ENCODE measurements at places on chromosomes 11 and 22. TPM values are rescaled to one million over a fixed set of nuclear protein-coding genes. Genes with fewer than 3 reads are reported as not detected.

NNMT gene
- not detected for total RNA-seq

- DNase-seq: no peak
Measured at GRCh38 chr11:34072041-34072440, 20.5 kb downstream of the CAPRIN1 start.

DNA sequence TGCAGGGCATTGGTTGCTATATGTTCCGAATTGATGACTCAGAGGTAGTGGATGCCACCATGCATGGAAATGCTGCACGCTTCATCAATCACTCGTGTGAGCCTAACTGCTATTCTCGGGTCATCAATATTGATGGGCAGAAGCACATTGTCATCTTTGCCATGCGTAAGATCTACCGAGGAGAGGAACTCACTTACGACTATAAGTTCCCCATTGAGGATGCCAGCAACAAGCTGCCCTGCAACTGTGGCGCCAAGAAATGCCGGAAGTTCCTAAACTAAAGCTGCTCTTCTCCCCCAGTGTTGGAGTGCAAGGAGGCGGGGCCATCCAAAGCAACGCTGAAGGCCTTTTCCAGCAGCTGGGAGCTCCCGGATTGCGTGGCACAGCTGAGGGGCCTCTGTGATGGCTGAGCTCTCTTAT is 5.4 kb upstream of the TTC36 start:
- no peak for DNase-seq

MB gene
- total RNA-seq: not detected

CLDN25 gene
- not detected for total RNA-seq

SLC22A9 gene
- not detected for total RNA-seq

GRCh38 chr11:88281317-88281712 is 56.2 kb downstream of the CTSC start:
- no peak for DNase-seq

ROBO4 gene
- not detected for total RNA-seq

MRE11 gene
- 38.5 TPM for total RNA-seq

KRTAP5-10 gene
- total RNA-seq: not detected

MMP8 gene
- not detected for total RNA-seq

DNA sequence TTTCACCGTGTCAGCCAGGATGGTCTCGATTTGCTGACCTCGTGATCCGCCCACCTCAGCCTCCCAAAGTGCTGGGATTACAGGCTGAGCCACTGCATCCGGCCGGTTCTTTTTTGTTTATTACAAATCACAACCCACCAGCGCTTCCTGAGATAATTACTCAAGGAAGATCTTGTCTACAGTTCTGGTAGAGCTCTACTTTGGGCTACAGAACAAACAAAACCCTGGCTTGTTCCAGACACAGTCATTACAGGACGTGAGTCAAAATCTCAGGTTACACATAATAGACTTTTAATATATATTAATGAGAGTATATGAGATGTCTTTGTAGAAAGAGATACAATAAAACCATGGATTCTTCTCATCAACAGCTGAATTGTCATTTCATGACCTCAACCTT is 42.8 kb upstream of the NUP50 start:
- no peak for DNase-seq

DNA sequence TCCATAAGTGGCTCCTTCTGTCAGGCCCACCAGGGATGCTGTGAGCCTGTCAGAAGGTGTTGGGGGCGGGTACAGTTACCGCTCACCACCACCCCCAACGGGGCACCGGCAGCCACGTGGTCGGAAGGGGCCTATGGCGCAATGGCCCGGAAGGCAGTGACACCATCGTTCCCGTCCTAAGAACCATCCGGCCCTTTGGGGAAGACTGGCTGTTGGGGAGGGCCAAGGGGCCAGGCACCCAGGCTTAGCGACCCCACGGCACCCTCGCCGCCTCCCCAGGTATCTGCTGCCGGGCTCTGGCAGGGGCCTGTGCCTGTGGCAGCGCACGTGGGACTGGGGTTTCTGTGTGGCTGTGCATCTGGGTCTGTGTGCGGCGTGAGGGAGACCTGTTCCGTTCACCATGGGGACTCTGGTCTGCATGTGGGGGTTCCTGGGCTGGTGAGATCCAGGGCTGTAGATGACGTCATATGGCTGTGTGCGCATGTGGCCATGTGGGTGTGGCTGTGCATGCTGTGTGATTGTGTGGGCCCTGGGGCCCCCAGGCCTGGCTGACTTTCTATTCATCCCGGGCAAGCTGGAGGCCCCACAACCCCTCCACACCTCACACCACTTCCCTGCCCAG is 717 bp downstream of the OSM start:
- no peak for DNase-seq

GRCh38 chr11:99154277-99154676 is 133.5 kb downstream of the CNTN5 start:
- no peak for DNase-seq

DNA sequence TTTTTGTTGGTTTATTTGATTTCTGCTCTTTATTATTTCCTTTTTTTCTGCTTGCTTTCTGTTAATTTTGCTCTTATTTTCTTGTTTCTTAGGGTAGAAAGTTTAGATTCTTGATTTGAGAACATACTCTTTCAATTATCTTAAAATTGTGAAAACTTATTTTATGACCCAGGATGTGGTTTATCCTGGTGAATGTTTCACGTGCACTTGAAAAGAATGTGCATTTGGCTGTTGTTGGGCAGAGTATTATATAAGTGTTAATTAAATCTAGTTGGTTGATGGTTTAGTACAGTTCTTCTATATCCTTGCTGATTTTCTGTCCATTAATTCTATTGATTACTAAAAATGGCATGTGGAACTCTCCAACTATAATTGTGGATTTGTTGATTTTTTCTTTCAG is 66.9 kb upstream of the NARS2 start:
- no peak for DNase-seq

- no peak for DNase-seq
Measured at GRCh38 chr11:17986007-17986710, 26.7 kb downstream of the SERGEF start.

- DNase-seq: no peak
Measured at GRCh38 chr11:117634756-117635603, 162.0 kb downstream of the DSCAML1 start.

APBB1 gene
- 26.6 TPM for total RNA-seq

CCDC89 gene
- not detected for total RNA-seq

GRCh38 chr11:118619444-118620197 is 12.2 kb downstream of the PHLDB1 start:
- DNase-seq: no peak

CRYBA4 gene
- not detected for total RNA-seq

LMO2 gene
- 3.9 TPM for total RNA-seq

GRCh38 chr22:28450109-28450508 is 229.5 kb downstream of the TTC28 start:
- no peak for DNase-seq

DNA sequence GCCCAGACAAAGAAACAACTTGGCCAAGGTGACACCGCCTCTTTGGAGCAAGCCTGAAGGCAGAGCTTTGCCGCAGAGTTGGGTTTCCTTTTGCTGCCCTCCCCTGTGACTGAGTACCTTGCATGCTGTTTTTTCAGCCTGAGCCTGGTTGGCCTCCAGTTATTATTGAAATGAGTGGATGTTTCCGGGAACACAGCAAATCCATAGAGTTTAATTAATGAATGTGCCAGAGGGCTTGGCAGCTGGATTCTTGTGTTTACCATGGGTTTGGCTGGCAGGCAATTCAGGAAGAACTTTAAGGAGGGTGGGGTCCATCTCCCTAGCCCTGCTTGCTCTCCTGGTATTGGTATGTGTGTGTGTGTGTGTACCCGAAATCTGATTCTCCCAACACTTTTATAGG is 65.6 kb upstream of the CRYBB3 start:
- no peak for DNase-seq

- DNase-seq: no peak
Measured at GRCh38 chr11:110019675-110020074, 73.5 kb upstream of the ZC3H12C start.

DNA sequence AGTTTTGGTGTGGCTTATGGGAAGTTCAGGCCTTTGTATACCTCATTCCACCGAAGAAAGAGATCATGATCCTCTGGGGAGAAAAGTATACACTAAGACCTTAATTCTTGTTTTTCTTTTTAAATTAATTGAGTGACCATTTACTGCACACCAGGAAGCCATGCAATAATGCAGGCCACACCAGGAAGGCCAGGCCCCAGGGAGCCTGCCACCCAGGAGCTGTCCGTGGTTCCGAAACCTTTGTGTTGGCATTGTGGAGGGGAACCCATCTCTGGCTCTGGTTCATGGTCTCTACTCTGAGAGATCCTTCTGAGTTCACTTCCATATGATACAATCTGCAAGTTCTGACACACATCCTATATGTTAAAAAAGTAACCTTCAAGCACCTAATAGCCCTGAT is 291.8 kb downstream of the MIAT start:
- peak; percentile 44 for DNase-seq

- no peak for DNase-seq
Measured at GRCh38 chr11:128924510-128925249, 18.0 kb downstream of the TP53AIP1 start.

DNA sequence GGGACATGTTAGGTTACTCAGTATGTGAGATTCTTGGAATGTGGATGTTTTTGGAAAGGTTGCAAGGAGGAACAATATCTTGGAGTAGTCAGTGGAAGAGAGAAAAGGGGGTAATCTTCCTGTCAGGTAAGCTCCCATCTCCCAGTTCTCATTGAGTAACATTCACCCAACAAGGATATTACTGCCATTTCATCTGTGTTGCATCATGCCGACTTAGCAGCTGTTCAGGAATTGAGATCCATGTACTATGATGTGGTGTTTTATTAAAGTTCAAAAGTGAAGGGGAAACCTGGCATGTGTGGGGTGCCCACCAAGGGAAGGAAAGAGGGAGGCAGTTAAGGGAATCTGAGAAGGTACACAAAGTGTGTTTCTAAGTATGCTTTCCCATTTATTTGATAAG is 58.4 kb upstream of the RASSF10 start:
- DNase-seq: no peak
